Left forelimb (tissue), 1 donor: ENCODE measurements at places on chromosomes 1 and 21.

DNA sequence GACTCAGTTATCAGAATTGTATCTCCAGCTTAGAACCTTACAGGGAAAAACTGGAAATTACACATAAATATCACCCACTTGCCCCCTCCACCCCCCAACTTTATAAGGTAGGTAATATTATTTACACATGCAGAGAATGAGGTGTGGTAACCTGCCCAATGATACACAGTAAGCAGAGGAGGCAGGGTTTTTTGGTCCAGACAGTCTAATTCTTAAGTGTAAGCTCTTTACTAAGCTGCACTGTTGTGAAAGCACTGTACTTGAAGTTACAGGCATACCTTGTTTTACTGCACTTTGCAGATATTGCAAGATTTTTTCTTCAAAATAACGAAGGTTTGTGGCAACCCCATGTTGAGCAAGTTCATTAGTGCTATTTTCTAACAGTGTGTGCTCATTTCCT, 24.8 kb upstream of the MYOCOS start:
- no peak for DNase-seq

GRCh38 chr1:88787023-88787903, 103.2 kb downstream of the PKN2 start:
- no peak for DNase-seq

GRCh38 chr1:76770979-76771378, 96.3 kb upstream of the ST6GALNAC5 start:
- no peak for DNase-seq

- no peak for DNase-seq
Measured at GRCh38 chr1:44644806-44645205, 29.5 kb downstream of the TMEM53 start.

GRCh38 chr1:100440075-100440809, 87.9 kb downstream of the CDC14A start:
- DNase-seq: no peak
